ENCODE measurements at places on chromosomes 12 and 14.
A peak's percentile ranks its signal among the peaks of the same experiment; 100 is the strongest.

- no peak for DNase-seq
Observed at GRCh38 chr12:69947897-69948296, 122.9 kb downstream of the MYRFL start.

GRCh38 chr12:66159123-66159522 is 10.7 kb downstream of the TMBIM4 start:
- no peak for DNase-seq

- no peak for DNase-seq
Observed at GRCh38 chr14:77142005-77142800, 612 bp upstream of the ZDHHC22 start.

DNA sequence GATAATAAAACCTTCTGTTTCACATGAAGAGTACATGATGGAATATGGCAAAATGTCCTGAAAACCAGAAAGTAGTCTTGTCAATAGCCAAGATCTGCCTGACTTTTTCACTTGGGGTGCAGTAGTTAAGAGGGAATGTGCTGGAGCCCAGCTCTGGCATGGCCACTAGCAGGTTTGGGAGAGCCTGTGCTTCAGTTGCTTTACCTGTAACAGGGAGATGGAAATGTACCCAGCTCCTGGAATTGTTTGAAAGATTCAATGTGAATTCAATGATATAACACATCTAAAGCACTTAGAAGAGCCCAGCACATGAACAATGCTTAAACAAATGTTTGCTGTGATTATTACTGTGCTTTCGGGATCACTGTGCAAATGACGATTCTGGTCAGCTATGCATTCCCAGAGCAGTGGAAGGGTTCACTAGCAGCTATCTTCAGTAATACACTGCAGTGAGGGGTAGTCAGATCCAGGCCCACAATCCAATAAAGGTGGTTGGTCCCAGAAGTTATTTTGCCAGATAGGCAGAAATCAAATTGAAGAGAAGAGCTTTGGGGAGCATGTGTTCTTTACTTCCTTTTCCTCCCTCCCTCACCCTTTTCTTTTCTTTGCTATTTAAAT is 224.9 kb downstream of the APAF1 start:
- DNase-seq = no peak

GRCh38 chr12:13444076-13444475 is 247.6 kb downstream of the EMP1 start:
- DNase-seq = no peak

GRCh38 chr12:131747276-131748177 is 36.6 kb downstream of the SFSWAP start:
- no peak for DNase-seq

DNA sequence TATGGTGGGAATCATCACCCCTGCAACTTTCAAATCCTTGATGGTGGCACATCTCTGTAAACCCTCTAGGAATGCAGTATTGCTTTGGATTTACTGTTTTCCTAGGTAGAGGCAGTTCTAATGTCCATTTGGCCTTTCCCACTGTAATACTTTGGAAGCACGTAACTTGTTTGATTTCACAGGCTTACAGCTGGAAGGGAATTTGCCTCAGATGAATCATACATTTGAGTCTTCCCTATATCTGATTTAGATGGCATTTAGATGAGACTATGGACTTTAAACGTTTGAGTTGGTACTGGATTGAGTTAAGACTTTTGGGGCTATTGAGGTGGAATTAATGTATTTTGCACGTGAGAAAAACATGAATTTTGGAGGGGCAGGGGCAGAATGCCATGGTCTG is 35.9 kb downstream of the DAAM1 start:
- DNase-seq = no peak

DNA sequence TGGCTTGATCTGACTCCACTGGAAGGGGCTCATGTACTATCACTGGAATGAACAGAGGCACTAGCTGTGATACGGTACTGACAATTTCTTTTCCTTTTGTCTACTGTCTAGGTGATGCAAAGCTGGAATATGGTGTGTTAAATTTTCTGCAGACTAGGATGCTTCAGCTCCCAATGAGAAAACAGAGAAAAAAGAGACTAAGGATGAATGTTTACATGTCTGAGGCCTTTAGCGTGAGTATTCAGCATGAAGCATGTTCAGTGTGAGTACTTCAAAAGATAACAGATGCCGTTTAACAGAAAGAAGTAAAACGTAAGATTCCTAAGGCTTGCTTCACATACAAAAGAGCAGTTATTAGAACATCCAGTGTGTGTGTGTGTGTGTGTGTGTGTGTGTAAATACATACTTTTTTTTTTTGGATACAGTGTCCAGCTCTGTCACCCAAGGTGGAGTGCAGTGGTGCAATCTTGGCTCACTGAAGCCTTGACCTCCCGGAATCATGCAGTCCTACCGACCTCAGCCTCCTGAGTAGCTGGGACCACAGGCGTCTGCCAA is 92.3 kb upstream of the FERMT2 start:
- no peak for DNase-seq

- no peak for DNase-seq
Observed at GRCh38 chr14:72583316-72584272, 310.3 kb downstream of the DPF3 start.

- DNase-seq = peak; percentile 54
Observed at GRCh38 chr12:46549527-46550265, 177.1 kb upstream of the SLC38A2 start.

DNA sequence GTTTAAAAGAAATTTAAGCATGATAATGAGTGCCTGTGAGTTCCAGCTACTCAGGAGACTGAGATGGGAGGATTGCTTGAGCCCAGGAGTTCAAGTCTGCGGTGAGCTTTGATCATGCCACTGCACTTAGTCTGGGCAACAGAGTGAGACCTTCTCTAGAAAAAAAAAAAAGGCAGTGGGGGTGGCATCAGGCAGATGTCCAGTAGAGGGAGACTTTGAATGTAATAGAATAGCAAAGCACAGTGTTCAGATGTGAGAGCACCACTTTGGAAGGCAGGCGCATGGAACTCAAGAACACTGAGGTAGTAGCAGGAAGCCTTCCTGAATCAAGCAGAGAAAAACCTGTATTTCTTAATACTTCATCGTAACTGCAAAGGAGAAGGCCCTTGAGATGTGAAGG is 394.5 kb upstream of the GARIN6 start:
- DNase-seq = no peak

DNA sequence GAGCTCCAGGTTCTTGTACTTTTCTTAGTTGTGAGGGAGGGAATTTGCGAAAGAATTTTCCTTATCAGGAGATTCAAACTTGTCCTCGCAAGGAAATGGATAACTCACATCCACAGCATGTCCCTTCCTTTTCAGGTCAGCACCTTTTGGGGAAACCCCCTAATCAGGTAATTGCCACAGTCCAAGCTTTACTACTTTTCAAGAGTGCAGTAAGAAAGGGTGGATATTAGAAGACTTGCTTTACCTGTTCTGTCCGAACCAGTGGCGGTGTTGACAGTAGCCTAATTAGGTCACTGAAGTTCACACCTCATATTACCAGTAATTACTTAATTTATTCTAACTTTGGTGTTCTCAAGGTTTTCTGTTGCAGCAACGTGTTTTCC is 6.7 kb upstream of the C12orf50 start:
- no peak for DNase-seq

DNA sequence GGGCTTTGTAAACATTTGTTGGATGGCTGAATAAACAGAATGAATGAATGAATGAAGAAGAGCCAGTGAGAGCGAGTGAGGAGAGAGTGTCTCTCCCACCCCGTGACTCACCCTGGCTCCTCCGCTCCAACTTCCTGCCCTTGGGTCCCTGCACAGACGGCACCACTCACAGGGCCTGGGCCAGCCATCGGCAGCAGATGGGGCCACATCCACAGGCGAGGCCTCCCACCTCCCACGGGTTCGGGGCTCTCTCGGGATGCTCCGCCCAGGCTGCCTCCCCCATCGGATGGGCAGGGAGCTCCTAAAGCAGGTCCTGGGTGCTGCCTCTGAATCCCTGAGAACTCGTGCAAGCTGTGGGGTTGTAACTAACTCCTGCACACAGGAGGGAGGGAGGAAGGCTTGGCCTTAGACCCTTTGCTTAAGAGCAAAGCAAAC is 41.3 kb downstream of the CCNK start:
- DNase-seq = no peak

GRCh38 chr12:66962290-66962689 is 283.4 kb upstream of the GRIP1 start:
- no peak for DNase-seq

- DNase-seq = no peak
Observed at GRCh38 chr14:89139404-89140247, 277.4 kb downstream of the FOXN3 start.

DNA sequence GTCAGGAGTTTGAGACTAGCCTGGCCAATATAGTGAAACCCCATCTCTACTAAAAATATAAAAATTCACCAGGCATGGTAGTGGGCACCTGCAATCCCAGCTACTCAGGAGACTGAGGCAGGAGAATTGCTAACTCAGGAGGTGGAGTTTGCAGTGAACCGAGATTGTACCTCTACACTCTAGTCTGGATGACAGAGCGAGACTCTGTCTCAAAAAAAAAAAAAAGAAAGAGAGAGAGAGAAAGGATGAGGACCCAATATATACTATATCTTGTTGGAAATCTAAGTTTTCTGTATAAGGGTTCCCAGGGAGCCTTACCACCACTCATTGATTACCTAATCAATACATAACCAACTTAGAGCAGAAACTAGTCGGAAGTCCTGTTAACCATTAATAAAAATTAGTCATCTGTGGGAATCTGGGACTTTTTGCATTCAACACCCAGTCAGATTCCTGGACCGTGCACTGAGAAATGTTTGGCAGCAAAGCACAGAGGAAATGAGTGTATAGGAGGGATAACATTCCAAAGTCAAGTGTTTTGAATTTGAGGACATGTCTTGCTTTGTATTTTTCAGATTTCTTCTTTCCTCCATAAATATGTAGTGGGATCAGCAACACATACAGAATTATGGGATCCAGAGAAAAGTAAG is 44.8 kb upstream of the NR2C1 start:
- DNase-seq = no peak

DNA sequence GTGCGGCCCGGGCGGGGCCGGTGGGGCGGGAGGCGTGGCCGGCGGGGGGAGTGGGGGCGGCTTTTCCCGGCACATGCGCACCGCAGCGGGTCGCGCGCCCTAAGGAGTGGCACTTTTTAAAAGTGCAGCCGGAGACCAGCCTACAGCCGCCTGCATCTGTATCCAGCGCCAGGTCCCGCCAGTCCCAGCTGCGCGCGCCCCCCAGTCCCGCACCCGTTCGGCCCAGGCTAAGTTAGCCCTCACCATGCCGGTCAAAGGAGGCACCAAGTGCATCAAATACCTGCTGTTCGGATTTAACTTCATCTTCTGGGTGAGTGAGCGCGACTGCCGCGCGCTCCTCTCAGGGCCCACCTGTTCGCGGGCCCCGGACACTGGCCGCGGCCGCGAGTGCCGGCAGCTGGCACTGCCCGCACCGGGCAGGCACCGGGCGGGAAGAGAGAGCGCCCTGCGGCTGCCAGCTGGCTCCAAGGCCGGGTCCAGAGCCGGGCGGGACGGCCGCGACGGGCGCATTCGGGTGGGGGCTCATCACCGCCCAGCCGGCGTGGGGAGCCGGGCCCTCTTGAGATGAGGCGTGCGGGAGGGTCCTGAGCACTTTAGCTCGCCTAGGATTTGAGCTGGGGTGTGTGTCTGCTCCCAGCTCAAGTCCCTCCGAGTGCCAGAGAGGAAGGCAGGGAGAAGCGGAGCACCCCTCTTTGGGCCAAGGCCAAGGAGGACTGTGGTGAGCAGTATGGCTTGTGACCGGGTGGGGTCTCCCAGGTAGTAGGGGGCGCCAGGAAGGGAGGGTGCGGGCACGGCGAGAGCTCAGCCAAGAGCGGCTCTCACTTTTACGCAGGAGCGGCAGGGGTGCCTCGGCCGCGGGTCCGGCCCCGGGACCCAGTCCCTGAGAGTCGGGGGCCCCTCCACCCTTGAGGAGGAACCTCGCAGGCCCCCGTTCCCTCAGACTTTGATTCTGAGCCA is at the start of gene CD9:
CD9 (plus strand) TSS at position 145 of the 957 bp plus-strand sequence; CDS start at position 245, 100 bp downstream.
- peak; percentile 29 for DNase-seq

GRCh38 chr12:28424965-28425364 is 234.7 kb downstream of the CCDC91 start:
- DNase-seq = no peak

- no peak for DNase-seq
Observed at GRCh38 chr12:43281563-43281962, 270.4 kb downstream of the ADAMTS20 start.

DNA sequence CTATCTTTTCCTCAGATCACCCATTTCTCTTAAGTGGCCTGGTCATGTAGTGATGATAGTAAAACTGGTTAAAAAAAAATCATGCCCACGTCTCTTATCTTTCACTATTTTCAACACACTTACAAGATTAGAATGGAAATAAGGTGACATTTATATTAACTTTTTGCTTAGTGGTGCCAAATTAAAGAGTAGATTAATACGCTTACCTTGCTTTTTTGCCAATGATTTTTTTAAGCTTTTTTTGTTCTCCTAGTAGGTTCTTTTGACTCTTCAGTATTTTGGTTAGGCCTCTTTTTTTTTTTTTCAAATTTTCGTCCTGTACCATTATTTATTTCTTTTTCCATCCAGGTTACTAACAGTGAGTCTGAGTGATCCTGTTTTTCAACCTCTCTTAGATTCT is 147.9 kb downstream of the PTCSC3 start:
- no peak for DNase-seq

GRCh38 chr12:50058743-50059312 is 1.4 kb downstream of the ASIC1 start:
- DNase-seq = no peak

GRCh38 chr12:22677781-22678574 is 53.0 kb downstream of the ETNK1 start:
- no peak for DNase-seq

GRCh38 chr14:92945959-92946846 is 23.3 kb downstream of the CHGA start:
- DNase-seq = no peak

DNA sequence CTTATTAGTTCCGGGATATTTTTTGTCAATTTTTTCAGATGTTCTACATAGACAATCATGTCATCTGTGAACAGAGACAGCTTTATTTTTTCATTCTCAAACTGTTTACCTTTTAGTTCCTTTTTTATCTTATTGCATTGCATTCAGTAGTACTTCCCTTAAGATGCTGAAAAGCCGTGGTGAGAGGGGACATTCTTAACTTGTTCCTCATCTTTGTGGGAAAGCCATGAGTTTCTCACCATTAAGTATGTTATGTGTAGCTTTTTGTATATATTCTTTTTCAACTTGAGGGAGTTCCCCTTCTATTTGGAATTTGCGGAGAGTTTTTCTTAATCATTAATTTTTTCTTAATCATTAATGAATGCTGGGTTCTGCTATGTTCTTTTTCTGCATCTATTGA is 1727.1 kb upstream of the SEL1L start:
- no peak for DNase-seq

DNA sequence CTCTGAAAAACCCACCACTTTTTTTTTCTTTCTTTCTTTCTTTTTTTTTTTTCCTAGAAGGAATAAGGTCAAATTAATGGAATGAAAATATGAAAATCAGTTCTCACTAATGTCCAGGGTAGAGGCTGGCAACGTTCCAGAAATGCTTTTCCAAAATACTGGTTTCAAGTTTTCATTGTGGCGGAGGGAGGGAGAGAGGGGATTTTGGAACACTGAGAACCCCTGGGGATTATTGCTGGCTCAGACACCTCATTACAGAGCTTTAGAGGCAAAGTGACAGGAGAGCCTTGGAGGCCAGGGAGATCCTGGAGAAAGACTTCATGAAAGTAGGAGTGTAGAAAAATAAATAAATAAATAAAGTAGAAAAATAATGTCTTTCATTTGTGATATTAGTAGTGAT is 45.4 kb downstream of the ALX1 start:
- DNase-seq = no peak
